Lung (tissue), 17 donors: ENCODE measurements at places on chromosomes 7 and 10. TPM values are rescaled to one million over a fixed set of nuclear protein-coding genes. Genes with fewer than 3 reads are reported as not detected.
A peak's percentile ranks its signal among the peaks of the same experiment; 100 is the strongest.

Gene GNB2
- total RNA-seq = 327 TPM

Gene PLPP4
- total RNA-seq = not detected

Gene HMX3
- not detected for total RNA-seq

Gene ZP3
- total RNA-seq = 15.7 TPM

Gene IGFBP3
- 76.5 TPM for total RNA-seq

Gene HOXA1
- total RNA-seq = 0.37 TPM

Gene KCNMA1
- 13.0 TPM for total RNA-seq

Gene RPEL1
- not detected for total RNA-seq

- H3K27me3 ChIP-seq = no peaks in the 10 kb centered on the region
- peak overlapping the region; percentile 66 for H3K27ac ChIP-seq
- H3K4me3 ChIP-seq = no peak overlapping the region
- H3K4me1 ChIP-seq = no peaks in the 10 kb centered on the region
These were observed 47.8 kb downstream of the BRI3 start for GRCh38 chr7:98329100-98329790.

DNA sequence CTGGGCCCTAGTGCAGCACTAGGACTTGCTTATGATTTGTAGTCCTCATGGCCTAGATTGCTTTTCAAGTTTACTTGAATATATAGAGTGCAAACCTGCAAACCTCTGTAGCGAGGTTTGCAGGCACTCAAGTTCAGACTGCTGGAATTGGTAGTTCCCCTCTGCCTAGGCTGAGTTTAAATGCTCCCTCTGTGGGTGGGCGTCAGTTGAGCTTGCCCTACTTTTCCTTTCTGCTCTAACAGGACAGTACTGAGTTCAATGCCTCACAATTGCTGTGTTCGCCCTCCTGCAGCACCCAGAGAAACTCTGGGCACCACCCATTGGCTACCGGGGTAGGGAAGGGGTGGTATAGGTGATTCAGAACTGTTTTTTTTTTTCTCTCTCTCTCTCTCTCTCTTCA lies 31.6 kb downstream of the MYO3A start:
- no peak overlapping the region for H3K27ac ChIP-seq
- no peak overlapping the region for H3K4me3 ChIP-seq
- H3K27me3 ChIP-seq = no peaks in the 10 kb centered on the region
- H3K4me1 ChIP-seq = no peaks in the 10 kb centered on the region
- no peaks in the 10 kb centered on the region for H3K36me3 ChIP-seq

DNA sequence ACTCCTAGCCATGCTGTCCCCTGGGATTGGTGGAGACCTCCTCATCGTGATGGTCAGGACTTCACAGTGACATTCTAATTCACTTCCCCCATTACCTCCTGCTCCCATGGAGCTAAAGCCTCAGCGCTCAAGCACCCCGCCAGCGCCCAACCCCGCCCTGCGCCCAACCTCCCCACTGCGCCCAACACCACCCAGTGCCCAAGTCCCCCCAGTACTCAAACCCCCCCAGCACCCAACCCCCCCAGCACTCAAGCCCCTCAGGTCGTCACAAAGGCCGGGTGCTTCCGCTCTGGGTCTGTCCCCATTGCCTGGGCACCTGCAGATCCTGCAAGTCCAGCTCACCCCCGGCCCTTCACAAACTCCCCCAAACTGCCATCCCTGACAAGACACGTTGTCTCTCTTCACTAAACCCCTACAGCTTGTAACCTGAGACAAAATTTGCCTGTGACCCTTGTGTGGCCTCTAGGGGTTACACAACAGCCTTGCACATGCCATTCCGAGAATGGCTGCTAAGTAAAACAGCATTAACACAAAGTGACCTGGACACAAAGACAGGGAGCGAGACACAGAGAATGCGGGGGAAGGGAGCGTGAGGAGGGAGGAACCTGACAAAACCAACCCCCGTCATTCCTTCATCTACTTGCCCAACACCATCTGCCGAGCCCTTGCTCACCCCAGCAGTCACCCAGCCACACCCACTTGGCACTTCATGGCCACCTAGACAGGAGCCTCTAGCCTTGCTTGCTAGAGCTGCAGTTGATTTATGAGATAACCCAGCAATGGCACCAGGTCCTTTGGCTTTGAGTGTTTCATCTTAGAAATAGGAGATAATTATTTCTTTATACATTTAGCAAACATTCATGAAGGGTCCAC lies 107.8 kb downstream of the ADARB2 start:
- no peaks in the 10 kb centered on the region for H3K4me1 ChIP-seq
- peaks cover 4% of the 10 kb centered on the region for H3K27me3 ChIP-seq
- H3K27ac ChIP-seq = no peak overlapping the region

DNA sequence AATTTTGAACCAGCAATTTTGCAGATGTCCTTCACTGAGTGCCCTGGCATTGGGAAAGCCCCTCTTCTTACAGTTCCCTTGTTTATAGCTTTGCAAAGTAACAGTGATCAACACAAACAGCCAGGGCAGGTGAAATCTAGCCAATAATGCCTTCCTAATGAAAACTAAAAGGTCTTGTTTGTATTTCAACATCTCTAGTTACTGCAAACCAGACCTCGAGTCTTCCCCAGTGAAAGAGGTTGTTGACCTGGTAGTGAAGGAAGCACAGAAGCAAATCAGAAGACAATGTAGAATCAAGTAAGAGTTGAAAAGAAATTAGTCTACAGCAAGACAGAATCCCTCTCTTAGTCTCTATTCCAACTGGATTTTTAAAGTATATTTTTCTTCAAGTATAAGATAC lies 231.2 kb downstream of the SNX13 start:
- H3K27ac ChIP-seq = no peak overlapping the region
- H3K4me1 ChIP-seq = no peaks in the 10 kb centered on the region
- H3K4me3 ChIP-seq = no peak overlapping the region
- no peaks in the 10 kb centered on the region for H3K36me3 ChIP-seq
- DNase-seq = no peak
- H3K27me3 ChIP-seq = no peaks in the 10 kb centered on the region

GRCh38 chr10:33963729-33964128 lies 629.3 kb upstream of the NRP1 start:
- H3K27me3 ChIP-seq = no peaks in the 10 kb centered on the region
- no peak for DNase-seq
- H3K4me1 ChIP-seq = no peaks in the 10 kb centered on the region
- no peaks in the 10 kb centered on the region for H3K36me3 ChIP-seq

DNA sequence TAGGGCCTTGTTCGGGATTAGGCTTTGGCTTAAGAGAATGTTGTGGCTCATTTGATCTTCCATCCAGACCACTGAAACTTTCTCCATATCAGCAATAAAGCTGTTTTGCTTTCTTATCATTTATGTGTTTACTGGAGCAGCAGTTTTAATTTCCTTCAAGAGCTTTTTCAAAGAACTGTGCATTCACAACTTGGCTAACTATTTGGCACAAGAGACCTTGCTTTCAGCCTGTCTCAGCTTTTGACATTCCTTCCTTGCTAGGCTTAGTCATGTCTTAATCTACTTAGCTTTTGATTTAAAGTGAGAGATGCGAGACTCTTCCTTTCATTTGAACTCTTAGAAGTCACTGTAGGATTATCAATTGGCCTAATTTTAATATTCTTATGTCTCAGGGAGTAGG lies 19.1 kb upstream of the AKR1B1 start:
- H3K36me3 ChIP-seq = no peaks in the 10 kb centered on the region
- no peak overlapping the region for H3K27ac ChIP-seq

DNA sequence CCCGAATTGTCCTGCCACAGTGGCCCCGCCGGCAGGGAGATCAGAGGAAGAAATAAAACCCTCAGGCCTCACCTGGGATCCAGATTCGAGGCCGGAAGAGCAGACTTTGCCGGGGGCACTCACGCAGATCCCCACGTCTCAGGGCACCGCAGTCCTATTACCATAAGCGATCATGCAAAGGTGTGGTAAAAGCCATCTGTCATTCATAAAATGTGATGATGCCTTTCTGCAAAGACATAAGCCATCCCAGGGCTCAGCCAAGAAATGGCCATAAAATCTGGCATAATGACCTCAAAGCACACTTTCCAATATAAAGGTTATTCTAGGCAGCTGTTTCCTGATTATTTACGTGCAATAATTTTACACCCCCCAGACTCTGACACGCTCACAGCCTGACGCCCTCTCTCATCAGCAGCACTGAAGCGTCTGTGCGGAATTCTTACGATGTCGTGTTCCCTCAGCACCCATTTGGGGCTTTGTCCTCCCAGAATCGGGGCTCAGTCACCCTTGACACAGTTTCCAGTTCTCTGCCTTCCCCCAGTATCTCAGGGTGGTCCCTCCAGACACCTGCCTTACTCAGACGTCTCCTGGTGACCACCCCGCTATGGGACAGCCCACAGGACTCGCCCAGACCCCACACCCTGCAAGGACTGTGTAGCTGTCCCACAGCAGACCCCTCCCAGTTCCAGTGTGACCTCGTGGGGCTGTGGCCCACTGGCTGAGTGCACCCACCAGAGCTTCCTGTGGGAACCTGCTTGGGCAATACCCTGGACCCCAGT lies 74.3 kb upstream of the FAM20C start:
- no peaks in the 10 kb centered on the region for H3K27me3 ChIP-seq
- H3K4me3 ChIP-seq = no peak overlapping the region
- no peaks in the 10 kb centered on the region for H3K4me1 ChIP-seq

GRCh38 chr10:88830643-88831268 lies 20.9 kb downstream of the ANKRD22 start:
- H3K36me3 ChIP-seq = no peaks in the 10 kb centered on the region
- no peak overlapping the region for H3K27ac ChIP-seq
- no peak for DNase-seq
- H3K27me3 ChIP-seq = no peaks in the 10 kb centered on the region
- no peak overlapping the region for H3K4me3 ChIP-seq

GRCh38 chr10:5895365-5895764 lies 5.3 kb downstream of the FBH1 start:
- H3K27ac ChIP-seq = no peak overlapping the region
- H3K4me1 ChIP-seq = peaks cover 24% of the 10 kb centered on the region
- peaks cover 15% of the 10 kb centered on the region for H3K36me3 ChIP-seq
- DNase-seq = no peak

- peak; percentile 23 for DNase-seq
- no peak overlapping the region for H3K4me3 ChIP-seq
- no peaks in the 10 kb centered on the region for H3K36me3 ChIP-seq
- H3K27ac ChIP-seq = no peak overlapping the region
These were observed 194.0 kb upstream of the PRPS1L1 start for GRCh38 chr7:18221377-18222293.

DNA sequence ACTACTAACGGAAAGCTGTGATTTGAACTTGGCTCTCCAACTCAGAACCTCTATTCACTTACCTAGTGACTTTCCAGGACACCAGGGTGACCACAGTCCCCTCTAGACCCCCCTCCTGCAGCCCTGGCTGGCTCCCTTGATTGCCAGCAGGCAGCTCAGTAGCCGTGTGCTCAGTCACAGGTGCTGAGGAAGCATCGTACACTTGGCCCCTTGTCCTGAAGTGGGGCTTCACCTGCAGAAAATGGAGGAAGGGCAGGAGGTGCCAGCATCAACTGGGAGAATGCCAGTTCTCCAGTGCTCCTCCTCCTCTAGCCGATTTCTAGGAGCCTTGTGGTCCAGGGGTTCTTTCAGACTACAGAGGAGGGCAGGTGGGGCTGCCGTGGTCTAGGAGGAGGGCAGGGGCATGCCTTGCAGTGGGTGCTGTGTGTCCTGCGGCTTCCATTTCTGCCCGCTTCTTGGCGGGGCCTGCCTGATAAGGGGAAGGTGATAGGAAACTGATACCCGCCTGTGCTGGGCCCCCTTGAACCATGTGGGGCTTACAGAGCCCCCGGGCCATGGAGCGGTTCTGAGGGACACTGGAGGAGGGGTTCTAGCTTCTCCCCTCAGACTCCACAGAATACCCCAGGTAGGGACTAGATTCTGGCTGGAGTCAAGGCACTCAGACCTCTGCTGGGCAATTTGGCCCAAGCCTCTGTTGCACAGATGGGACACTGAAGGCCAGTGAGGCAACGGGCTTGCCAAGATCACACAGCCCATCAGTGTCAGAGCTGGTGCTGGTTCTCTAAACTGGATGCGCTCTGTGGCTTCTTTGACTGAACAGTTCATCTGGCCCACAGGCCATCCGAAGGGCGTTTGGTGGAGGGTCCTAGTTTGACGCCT lies 14.0 kb downstream of the FAM241B start:
- H3K4me1 ChIP-seq = peaks cover 3% of the 10 kb centered on the region
- DNase-seq = no peak
- H3K27ac ChIP-seq = no peak overlapping the region
- no peaks in the 10 kb centered on the region for H3K36me3 ChIP-seq
- no peaks in the 10 kb centered on the region for H3K27me3 ChIP-seq
